AG04449 (cell line): ENCODE measurements at places on chromosomes 3 and 15.

DNA sequence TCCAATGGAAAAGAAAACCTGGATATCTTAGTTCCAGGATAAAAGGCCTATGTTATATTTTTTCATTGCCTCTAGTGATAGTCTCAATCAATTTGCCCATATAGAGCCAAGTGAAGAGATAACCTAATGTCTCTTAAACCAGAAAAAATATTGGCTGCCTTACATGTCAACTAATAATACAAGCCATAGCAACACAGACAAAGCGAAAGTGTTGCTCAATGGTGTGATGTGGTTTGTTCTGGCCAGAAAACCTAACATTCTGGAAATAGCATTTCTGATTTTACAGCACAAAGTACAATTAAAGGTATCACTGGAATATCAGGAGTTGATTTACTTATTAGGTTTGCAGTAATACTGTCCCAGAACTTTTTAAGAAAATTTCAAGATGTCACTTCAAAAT lies 101.5 kb downstream of the ATP8B4 start:
- no peak for DNase-seq

DNA sequence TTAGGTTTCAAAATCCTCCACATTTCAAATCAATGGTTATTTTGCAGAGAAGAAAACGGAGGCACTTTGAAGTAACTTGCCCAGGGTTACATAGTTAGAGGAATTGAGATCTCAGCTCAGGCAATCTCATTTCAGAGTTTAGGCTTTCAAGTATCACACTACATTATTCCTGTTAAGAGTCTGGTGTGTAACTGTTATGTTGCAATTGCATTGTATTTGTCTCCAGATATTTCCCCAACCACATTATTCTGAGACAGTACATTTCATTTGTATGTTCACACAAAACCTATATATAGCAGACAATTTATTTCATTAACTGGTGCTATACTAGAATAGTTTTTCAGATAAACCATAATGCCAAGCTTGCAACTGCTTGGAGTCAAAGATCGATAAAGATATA lies 154.2 kb upstream of the TSPAN3 start:
- no peak for DNase-seq

DNA sequence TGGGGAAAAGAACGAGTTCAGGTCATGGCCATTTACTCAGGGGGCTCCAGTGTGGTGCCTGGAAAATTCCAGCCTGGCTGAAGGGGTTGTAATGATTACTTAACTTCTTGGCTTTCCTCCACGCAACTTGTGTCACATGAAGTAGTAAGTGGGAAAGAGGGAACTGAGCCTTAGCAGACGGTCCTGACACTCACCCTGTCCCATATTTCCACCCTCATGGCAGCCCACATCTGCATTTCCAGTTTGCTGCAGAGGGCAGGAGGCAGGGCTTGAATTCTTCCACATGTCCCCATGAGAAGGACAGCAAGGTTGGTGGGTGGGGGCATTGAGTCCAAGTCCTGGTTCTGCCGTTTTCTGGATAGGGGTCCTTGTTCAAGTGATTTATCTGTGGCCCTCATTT lies 7.8 kb upstream of the CAMP start:
- DNase-seq = no peak

GRCh38 chr3:14243782-14244181 lies 65.2 kb downstream of the LSM3 start:
- DNase-seq = no peak

- DNase-seq = no peak
Observed at GRCh38 chr3:68912376-68912775, 20.0 kb downstream of the TAFA4 start.

DNA sequence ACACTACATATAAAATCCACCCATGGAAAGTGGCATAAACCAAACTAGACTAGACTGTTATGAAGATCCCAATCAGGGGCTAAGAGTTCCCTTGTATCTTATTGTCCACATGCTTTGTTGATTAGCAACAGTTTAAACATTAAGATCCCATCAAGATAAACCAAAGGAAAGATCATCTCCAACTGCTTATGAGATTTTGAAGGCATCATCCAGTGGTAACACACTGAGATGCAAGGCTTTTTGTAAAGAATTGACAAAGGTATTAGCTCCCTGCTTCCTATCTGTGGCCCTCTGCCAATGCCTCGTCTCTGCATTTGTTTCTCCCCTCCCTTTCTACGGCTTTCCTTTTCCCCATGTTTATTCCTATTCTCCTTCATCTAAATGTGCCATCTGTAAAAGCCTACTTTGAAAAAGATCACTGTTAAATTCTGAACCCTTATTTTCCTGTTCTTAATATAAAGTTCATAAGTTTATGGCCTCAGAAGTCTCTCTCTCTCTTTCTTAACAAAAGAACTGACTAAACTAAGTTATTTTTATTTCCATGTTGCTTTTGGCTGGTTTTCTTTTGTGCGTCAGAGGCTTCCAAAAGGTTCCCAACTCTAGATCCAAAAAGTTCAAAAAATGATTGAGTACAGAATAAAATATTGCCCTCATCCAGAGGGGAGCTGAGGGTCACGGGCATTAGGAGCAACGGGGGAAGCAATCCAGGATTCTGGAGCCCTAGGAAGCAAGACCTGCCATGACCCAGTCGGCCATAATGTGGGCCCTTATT lies 5.5 kb downstream of the PLD1 start:
- no peak for DNase-seq

DNA sequence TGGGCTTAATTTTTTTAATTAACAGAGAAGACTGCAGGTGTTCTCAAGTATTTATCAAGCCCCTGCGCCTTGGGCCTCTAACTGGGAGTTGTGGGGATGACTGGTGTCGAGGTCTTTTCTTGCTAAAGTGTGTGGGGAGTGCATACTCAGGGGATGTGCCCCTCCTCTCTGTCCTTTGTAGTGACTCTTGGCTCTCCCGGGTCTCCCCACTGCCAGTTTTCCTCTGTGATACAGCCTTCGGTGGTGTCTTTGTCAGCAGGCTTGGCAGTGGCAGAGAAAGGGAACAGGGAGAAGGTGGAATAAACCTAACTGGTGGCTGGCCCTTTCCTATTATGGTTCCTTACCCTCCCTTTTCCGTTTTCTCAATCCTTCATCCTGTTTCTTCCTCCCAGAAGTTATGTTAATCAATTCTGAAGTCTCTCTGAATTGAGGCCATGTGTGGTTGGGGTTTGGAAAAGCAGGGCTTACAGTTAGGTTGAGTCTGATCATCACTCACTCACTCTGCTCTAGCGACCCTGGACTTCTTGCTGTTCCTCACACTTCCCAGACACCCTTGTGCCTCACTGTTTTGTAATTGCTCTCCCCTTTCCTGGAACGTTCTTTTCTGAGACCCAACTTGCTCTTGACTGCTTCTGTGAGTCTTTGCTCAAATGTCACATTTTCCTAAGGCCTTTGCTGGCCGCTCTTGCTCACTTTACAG lies 158.1 kb downstream of the PTPRG start:
- DNase-seq = no peak

- no peak for DNase-seq
Observed at GRCh38 chr15:47135267-47135666, 582.0 kb upstream of the SEMA6D start.

GRCh38 chr3:119831941-119832371 lies 50.1 kb downstream of the NR1I2 start:
- peak; percentile 65 for DNase-seq

DNA sequence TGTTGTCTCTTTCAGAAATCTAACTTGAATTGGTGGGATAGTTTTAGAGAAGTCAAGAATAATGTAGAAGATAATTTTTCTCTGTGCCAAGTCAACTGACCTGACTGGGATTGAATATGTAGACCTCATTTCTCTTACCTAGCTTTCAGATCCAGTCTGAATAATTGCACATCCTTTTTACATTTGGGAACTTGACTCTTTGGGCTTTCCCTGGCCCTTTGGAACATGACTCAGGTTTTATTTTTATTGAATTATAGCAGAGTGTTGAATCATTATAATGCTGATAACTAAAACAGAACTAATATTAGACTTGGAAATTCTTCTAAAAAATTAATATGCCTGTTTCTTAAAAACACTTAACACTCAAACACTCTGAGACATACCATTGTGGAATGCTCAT lies 76.5 kb downstream of the PFN2 start:
- no peak for DNase-seq

DNA sequence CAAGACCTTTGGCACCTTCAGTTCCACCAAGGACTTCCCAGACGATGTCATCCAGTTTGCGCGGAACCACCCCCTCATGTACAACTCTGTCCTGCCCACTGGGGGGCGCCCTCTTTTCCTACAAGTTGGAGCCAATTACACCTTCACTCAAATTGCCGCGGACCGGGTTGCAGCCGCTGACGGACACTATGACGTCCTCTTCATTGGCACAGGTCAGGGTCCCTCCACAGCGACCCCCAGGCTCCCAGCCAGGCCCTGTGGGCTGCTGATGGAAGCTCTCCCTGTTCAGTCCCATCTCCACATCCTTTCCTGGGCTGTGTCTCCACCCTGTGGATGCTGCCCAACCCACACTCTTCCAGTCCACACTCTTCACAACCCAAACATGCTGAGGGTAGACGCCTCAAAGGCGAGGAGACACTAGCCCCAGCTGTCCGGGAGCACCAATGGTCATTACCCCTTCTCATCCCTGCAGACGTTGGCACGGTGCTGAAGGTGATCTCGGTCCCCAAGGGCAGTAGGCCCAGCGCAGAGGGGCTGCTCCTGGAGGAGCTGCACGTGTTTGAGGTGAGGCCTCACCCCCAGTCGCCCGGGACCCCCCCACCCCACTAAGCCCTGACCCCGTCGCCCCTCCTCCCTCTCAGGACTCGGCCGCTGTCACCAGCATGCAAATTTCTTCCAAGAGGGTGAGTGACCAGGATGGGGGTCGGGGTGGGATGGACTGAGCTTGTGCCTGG lies 4.3 kb upstream of the LSMEM2 start:
- DNase-seq = no peak

DNA sequence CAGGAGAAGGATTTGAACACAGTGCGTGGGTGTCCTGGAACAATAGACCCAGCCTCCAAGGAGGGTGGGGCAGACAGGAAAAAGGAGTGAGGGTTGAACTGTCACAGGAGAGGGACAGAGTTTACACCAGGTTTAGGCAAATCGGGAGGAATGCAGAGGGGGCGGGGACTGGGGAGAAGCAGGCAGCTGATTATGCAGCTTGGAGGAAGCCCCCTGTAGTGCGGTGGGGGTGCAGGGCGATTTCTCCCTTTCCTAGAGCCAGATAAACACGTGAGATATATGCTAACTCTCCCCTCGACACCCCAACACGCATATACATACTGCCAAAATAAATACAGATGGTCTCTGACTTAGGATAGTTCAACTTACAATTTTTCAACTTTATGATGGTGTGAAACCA lies 108.6 kb upstream of the PRR20G start:
- DNase-seq = no peak

GRCh38 chr3:64488939-64489338 lies 198.9 kb downstream of the ADAMTS9 start:
- no peak for DNase-seq

DNA sequence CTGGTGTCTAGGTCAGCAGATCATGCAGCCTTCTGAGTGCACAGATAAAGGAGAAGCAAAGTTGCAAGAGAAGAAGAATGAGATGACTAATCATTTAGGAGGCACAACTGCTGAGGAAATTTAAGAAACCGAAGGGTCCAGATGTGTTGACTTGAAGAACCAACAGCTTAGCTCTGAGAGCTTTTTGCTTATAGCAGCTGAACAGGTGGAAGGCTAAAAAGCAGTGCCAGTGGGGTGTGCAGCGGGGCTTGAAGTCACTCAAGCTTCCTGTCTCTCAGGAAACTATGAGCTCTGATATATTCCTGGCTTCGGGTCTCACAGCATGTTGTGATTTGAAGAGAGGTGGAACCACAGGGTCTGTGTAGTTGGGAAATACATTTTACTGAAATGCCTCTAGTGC lies 305.7 kb downstream of the RYR3 start:
- DNase-seq = no peak

- DNase-seq = no peak
Observed at GRCh38 chr3:56725175-56725574, 42.1 kb upstream of the TASOR start.

- no peak for DNase-seq
Observed at GRCh38 chr3:25481386-25481785, 53.3 kb downstream of the RARB start.

DNA sequence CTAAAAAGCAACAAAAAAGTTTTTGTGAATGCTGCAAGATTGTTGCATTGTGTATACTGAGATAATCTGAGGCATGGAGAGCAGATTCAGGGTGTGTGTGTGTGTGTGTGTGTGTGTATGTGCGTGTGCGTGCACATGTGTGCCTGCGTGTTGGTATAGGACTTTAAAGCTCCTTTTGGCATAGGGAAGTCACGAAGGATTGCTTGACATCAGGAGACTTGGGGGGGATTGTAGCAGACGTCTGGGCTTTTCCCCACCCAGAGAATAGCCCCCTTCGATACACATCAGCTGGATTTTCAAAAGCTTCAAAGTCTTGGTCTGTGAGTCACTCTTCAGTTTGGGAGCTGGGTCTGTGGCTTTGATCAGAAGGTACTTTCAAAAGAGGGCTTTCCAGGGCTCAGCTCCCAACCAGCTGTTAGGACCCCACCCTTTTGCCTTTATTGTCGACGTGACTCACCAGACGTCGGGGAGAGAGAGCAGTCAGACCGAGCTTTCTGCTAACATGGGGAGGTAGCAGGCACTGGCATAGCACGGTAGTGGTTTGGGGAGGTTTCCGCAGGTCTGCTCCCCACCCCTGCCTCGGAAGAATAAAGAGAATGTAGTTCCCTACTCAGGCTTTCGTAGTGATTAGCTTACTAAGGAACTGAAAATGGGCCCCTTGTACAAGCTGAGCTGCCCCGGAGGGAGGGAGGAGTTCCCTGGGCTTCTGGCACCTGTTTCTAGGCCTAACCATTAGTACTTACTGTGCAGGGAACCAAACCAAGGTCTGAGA lies 4.7 kb downstream of the BHLHE40 start:
- no peak for DNase-seq

DNA sequence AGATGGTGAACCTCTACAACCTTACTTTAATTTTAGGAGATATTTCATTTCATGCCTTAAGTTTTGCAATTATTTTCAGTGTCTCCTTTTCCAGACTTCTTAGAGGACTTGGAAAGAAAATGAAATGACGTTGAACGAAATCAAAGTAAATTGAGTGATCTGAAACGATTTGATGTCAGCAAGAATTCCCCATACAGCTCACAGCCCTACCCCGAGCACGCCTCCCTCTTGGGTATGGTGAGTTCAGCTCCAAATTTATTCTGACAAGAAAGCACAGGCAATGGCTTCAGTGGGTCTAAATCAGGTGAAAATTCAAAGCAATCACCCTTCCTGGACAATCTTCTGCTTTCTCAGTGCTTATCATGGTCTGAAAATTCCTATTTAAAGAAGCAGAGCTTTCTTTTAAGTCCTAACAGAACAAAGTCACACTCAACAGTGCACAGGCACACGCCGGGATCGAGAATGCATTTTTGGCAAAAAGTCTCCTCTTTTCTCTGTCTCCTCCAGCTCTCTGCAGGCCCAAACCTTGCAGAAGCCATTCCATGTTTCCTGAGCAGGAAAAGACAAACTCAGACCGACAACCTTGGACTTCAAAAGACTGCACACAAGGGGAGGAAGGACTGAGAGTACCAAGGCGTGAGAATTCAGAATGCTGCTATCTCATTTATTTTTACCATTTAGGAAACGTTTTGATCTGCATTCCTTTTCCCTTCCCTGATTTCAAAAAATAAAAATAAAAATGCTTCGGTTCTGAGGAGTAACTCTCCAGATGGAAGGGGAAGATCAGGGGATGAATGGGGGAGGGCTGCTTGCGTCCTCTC lies 72.0 kb downstream of the CCNL1 start:
- DNase-seq = no peak

- no peak for DNase-seq
Observed at GRCh38 chr15:79875213-79875612, 21.6 kb downstream of the MTHFS start.

- no peak for DNase-seq
Observed at GRCh38 chr3:195282961-195283360, 12.0 kb upstream of the XXYLT1 start.

GRCh38 chr15:100537331-100537730 lies 8.6 kb upstream of the CERS3 start:
- no peak for DNase-seq

- DNase-seq = no peak
Observed at GRCh38 chr3:7306901-7307300, 446.0 kb downstream of the GRM7 start.
